ENCODE measurements at places on chromosomes 1 and 21.

DNA sequence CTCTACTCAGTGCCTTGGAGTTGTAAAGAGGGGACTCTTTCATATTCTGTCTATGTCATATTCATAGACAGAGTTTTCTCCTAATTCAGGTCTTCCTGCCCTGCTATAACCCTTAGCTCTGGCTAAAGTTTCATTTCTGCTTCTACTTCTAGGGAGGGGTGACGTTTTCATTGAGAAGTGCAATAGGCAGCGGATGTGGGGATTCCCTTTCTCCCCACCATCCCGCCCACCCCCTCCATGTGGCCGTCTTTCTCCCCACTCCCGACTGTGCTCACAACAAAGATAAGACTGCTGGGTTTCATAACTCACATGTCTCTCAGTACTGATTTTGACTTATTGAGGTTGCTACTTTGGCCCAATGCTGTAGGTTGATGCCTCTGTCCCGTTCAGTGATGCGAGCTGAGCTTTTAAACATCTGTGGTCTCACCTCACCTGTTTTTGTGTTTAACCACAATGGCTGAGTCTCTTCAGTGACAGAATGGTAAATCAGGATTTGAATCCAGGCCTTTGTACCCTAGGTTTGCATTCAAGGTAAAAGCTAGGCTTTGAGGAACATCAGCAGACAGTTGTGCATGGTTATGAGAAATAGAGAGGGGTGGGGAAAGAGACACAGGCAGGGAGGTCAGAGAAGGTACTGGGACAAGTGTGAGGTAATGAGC, 7.8 kb upstream of the KIF14 start:
- DNase-seq = no peak

DNA sequence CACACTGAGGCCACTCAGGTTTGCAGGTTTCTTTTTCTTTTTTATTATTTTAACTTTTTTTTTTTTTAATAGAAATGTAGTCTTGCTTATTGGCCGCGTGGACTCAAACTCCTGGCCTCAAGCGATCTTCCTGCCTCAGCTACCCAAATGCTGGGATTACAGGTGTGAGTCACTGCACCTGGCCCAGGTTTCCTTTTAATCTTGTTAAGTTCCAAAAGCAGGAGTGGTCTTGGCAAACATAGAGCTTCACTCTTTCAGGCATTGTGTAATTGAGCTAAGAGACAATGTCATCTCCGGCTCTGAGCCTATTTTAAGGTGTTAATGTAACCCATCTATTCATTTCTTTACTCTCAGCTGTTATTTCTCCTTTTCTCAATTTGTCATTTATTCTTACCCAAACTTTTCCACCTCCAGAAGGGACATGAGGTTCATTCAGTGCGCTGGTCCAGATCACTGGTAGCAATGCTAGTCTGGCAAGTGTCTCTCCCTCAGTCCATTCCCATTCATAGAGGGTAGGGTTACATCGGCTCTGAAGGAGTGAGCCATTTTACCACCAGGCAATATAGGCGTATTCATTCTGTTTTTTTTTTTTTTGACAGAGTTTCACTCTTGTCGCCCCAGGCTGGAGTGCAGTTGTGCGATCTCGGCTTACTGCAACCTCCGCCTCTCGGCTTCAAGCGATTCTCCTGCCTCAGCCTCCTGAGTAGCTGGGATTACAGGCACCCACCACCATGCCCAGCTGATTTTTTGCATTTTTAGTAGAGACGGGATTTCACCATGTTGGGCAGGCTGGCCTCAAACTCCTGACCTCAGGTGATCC, 11.3 kb upstream of the MFSD2A start:
- DNase-seq = no peak

DNA sequence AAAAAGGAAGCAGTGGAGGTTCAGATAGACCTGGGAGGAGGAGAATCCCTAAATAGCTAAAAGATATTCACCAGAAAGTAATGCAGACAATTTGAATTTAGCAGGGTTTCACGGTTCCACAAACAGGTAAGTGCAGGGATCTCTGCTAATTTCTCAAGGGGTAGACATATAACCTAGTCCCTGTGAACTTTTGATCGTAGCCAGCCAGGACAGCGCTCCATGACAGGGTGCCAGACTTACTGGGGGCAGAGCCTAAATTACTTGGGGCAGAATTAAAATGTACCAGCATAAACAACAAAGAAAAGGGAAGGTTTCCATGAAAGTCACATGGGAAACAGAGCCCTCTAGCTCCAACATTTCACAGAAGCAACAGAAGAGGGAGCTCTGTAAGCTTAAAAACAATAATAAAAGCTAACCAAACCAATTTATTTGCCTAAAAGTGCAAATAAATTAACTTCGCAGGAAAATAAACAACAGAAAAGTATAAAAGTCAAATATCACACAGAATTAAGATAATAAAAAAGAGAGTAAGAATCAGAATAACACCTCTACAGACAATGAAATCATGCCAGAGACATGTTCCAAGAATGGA, 198.3 kb downstream of the DUSP10 start:
- no peak for DNase-seq

GRCh38 chr1:171420810-171421209, 64.5 kb upstream of the PRRC2C start:
- DNase-seq = no peak

DNA sequence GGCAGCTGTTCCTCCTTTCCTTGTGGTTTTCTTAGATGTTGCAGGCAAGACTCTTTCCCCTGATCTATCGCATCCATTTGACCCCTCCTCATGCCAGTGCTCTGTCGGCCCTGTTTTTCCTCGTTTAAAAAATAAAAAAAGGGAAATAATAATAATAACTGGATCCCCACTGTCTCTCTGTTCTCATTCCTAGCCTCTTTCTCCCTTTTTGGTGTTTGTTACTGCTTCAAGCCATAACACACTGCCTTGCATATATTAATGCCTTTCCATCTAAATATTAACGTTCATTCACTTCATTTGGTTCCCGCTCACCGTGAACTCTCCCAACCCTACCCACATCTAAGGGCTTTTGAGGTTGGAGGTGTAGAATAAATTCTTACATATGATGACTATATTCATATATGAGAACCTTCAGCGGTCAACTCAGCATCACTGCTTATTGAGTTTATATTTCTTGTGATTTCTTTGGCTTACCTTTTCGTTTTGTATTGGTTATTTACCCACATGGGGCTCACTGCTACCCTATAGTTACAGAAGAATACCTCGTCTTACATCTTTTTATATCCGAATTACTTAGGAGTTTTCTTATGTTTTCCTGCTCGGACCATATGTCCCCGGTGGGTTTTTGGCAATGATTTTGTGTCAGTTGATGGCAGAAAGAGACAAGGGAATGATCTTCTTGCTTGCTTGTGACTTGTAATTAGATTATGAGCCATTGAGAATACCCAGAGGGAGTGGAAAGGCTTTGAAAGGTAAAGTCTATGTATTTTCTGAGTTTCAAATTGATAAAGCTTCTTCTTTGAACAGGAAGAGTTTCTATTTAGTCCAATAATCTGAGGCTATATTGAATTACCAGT, 805 bp downstream of the ATG4C start:
- peak; percentile 33 for DNase-seq

DNA sequence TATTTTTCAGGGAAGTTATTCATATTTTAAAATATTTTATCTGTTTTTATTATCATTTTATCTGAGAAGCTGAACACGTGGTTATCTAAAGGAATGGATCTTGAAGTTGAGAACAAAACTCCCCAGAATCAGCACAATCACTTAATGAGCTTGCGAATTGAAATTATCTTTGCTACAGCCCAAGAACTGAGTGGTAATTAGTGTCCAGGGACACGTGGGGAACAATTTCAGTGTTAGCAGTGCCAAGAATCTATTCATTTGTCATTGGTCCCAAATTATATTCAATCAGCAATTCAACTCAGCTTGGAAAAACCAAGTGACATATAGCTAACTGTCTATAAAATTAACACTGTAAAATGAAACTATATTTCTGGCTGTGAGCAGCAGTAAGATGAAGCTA, 197.6 kb upstream of the UBE2U start:
- DNase-seq = no peak

DNA sequence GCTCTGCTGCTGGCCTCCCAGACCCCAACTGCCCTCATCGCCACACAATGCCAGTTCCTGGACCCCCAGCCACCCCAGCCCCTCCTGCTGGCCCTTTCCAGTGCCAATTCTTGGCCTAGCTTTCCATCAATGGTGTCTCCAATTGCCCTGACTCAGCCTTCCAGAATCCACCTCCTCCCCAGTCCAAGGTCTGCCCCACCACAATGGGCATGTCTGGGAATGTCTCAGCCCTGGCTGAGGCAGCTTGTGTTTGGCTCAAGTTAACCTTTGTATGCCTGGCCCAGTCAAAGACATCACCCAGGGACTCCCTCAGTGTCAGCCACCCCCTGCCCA, 16.4 kb downstream of the ALDH4A1 start:
- DNase-seq = no peak

- DNase-seq = no peak
Observed at GRCh38 chr1:7608628-7609305, 162.3 kb upstream of the VAMP3 start.

GRCh38 chr1:64194168-64195080, 9.0 kb upstream of the UBE2U start:
- DNase-seq = no peak

- no peak for DNase-seq
Observed at GRCh38 chr1:233904633-233905415, at the start of gene SLC35F3. Gene SLC35F3 (plus strand): TSS chr1:233904676.

- DNase-seq = no peak
Observed at GRCh38 chr1:179036844-179037465, 11.3 kb downstream of the FAM20B start.

DNA sequence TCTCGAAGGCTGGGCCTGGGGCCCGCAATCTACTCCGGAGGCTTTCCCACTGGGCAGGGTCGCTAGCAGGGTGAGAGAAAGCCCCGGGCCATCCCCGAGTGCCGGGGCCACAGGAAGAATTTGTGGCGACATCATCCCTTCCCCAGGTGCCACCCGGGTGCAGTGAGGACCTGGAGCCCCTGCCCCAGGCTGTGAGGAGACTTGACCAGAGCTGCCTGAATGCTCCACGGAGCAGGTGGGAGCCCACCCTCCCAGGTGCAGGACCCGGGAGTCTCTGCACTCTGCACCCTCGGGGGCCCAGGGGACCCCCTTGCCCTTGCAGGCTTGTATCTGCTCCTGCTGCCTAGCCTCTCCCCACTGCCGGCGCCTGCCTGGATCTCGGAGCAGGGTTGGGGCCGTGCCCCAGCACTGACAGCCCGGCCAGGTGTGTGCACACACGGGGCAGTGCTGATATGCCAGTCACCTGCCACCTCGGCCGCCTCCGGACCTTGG, 67.5 kb upstream of the RGS7 start:
- no peak for DNase-seq

DNA sequence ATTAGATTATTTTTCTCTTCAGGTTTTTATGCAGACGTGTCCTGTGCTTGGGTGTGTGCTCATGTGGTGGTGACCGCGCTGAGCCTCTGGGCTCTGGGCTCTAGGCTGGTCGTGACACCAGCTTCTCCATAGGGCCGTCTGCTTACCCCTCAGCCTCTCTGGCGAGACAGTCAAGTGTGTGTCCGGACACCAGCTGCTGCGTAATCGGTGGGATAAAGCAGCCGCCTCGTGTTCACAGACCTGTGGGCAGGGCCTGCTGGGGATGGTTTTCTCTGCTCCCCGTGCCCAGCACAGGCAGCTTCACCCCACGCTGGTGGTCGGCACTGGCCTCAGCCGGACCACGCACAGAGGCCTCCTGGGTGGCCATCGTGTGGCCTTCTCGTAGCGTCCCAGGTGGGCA, 33.6 kb upstream of the DIP2A start:
- DNase-seq = no peak

DNA sequence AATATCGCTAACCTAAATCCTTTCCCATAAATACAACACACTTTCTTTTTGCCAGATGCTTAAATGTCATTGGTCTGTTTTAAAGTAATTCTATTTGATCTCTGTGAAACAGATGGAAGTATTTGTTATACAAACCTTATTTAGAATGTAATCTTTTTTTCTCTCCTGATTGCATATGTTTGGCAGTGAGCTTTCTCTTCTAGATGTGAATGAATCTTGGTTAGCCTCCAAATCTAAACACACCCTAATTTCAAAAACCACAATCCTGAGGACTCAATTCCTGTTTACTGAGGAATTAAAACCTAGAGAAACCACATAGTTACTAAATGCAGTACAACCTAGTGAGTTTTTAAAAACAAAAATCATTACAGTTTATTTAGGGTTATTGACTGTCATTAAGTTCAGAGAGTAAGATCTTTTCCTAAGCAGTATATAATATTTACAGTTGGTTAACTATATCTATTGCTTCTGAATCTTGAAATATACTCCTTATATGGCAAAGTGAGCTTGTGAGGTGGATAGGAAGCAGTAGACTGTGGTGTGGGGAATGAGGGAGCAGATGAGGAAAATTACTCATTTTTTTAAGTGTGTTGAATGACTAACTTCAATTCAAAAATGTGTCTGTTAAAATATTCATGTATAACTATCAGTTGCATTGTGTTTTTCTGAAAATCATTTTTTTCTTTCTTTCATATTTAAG, 218.7 kb downstream of the FMN2 start:
- no peak for DNase-seq

DNA sequence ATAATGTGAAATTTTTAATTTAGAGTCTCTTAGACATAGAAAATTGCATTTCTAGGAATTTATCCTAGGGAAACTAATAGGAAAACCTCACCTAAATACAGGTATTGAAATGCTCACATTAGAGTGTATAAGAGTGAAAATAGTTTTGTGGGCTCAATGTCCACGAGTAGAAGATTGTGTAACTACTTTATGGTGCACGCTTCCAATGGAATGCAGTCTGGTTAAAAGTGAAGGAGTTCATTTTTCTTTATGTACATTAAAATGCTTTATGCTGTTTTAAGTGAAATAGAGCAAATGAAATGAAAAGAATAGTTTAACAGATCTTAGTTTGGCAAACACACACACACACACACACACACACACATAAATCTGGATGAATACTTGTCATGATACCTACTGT, 278.2 kb downstream of the USP25 start:
- DNase-seq = no peak

DNA sequence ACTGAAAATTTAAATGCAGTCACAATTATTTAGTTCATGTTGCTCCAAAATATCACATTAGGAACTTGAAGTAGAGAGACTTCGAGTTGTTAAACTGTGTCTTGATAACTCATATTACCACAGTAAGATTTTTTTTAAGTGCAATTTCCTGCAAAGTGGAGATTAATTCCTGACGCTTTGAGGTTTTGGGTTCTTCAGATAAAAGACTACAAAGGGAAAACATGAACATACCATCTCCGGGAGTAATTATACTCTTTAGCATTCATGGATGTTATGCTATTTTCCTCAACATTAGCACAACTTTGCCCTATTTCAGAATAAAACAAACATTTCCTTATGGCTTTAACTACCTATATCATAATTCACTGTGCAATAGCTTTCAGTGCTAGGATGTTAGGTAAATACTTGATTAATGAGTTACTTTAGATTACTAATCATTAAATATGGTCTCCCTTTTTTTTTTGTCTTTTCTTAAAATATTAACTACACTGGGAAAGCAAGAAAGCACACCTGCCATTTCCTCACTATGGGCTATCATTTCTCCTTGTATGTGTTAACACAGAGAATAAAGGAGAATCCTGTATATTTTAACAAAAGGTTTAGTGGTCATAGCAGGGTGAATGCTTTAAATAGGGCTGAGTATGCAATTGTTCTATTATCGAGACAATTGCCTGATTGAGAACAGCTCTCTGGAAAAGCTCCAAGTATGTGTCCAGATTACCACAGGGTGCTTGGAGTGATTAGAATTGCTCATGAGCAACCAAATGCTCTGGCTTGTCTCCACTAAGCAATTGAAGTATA, 252.5 kb upstream of the C1orf105 start:
- DNase-seq = no peak

- DNase-seq = no peak
Observed at GRCh38 chr1:164836614-164837018, 277.6 kb downstream of the PBX1 start.
